ENCODE measurements at places on chromosomes 2 and 18.

- DNase-seq: no peak
Observed at GRCh38 chr2:217449444-217449843, 553.4 kb downstream of the TNS1 start.

- no peak for DNase-seq
Observed at GRCh38 chr2:193751299-193751698, 1556.6 kb upstream of the TMEFF2 start.

DNA sequence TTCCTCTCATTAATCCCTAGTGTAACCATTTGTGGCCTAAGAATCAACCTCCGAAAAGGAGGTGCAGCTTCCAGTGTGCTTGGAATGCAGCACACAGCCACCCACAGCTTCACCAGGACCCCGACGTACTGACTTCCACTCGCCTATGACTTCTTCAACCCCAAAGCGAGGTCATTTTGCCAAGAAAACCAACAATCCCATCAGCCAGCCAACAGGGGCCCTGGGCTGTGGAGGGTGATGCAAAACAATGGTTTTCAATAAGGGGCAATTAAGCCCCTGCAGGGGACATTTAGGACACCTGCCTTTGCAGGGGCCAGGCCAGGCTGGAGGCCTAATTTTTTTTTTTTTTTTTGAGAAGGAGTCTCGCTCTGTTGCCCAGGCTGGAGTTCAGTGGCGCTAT lies 158.1 kb upstream of the SKOR2 start:
- no peak for DNase-seq

DNA sequence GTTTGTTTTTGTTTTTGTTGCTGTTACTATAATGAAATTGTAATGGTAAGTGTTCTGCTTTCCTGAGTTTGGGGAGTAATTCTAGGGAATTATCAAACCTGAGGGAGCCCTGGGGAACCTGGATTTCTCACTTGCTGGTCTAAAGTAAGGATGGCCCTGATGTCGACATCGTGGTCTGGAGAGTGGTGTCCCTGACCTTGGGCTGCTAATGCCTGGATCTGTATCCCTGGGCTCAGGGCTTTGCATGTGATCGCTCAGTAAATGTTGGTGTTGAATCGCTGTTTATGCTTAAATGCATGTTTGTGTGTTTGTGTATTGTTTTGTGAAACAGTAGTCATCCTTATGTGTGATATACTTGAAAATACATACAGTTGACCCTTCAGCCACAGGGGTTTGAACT lies 6.1 kb downstream of the ACP1 start:
- DNase-seq: no peak

DNA sequence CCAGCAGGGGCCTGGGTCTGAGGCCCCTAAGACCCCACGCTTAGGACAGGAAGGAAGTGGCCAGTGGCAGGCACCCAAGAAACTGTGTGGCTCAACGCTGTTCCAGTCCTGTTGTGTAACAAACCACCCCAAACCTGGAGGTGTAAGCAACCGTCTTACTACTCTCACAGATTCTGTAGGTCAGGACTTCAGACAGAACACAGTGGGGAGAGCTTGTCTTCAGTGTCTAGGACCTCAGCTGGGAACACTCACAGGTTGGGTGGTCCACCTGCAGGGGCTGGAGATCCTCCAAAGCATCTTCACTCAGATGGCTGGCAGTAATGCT lies 123.0 kb downstream of the KLHL29 start:
- DNase-seq: no peak

- DNase-seq: no peak
Observed at GRCh38 chr2:224222974-224223373, 178.9 kb downstream of the FAM124B start.

DNA sequence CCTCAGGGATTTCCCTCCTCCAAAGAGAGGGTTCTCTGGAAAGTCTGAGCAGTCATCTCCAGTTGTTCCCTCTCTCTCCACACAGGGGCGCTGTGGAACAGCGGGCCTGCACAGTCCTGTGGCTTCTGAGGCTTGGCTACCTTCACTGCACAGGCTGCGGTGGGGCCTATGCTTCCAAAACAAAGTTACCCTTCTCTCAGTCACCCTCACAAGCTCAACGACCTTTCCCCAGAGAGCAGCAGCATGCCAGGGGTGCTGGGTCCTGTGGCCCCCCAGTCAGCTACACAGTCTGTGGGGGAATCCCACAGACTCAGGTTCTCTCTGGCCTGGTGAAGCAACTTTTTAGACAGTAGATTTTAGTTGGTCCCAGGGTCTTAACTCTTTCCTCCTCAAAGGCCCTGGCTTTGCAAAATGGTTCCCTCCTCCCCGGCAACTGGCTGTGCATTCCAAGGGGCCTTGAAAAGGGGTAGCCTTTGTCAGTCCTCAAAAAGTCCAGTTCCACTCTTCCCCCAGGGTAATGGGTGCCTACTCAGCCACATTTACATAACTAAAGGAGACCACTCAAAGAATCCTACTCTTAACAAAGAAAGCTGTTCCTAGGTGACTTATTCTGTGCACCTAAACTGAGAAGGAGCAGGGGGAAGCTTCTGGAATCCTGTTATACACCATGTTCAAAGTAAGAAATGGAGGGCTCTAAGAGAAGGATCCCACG lies 14.9 kb downstream of the B3GNT7 start:
- no peak for DNase-seq

- DNase-seq: no peak
Observed at GRCh38 chr2:140154706-140155105, 1374.5 kb upstream of the NXPH2 start.

GRCh38 chr18:11183637-11184036 lies 34.3 kb upstream of the PIEZO2 start:
- DNase-seq: no peak

GRCh38 chr2:77839102-77839501 lies 316.9 kb upstream of the LRRTM4 start:
- no peak for DNase-seq

GRCh38 chr2:237490009-237490711 lies 3.1 kb downstream of the MLPH start:
- no peak for DNase-seq

DNA sequence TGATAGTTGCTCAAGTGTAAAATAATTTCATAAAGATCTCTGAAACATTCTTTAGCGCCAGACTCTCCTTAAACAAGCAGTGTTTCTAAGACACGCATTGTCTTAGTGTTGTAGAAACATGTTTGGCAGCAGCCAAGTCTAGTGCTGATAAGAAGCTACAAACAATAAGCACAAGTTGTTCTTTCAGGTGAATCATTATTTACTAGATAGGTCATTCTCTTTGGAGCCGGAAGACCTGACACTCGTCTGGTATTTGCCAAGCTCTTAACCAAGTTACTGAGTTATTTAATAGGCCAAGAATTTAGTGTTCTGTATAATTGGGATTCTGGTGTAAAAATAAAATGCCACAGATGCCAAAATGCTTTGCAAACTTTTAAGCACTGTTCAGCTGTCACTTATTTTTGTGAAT lies 852.1 kb downstream of the CPS1 start:
- no peak for DNase-seq

GRCh38 chr18:62767836-62768557 lies 52.7 kb downstream of the PHLPP1 start:
- DNase-seq: no peak

GRCh38 chr18:23529604-23530003 lies 26.3 kb downstream of the RMC1 start:
- DNase-seq: no peak

DNA sequence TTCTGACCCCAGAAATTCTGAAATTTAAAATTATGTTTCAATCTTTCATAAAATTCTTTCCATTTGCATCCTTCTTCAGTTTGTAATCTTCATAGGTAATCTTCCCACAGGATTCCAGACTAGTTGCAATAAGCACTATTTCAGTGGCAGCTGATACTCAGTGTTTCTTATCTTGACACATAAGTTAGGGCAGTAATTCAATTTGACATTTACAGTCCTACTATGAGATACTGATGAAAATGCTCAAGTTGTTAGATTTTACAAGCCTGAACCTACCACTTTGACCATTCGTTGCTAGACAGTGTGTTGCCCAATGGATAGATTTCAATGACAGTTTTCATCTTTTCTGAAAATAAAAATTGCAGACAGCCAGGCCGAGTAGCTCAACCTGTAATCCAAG lies 10.4 kb downstream of the METTL21A start:
- no peak for DNase-seq

DNA sequence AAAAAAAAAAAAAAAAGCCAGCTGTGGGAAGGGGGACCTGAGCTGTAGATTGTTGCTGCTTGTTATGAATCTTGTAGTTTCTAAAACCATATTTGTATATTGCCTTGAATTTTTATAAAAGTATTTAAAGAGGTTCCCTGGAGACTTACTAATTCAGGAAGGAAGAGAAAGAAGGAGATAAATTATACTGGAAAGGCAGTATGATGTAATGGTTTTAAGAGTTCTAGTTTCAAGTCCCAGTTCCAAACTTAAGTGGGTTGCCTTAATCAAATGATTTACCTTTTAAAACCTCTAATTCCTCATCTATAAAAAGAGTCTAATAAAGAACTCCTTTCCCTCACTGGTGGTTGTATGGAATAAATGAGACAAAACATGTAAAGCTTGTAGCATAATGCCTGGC lies 62.2 kb downstream of the PTRHD1 start:
- DNase-seq: no peak

- DNase-seq: no peak
Observed at GRCh38 chr2:219572237-219573001, at the start of gene INHA. Gene INHA (plus strand): TSS chr2:219572310. CDS start chr2:219572375, 65 bp downstream.

DNA sequence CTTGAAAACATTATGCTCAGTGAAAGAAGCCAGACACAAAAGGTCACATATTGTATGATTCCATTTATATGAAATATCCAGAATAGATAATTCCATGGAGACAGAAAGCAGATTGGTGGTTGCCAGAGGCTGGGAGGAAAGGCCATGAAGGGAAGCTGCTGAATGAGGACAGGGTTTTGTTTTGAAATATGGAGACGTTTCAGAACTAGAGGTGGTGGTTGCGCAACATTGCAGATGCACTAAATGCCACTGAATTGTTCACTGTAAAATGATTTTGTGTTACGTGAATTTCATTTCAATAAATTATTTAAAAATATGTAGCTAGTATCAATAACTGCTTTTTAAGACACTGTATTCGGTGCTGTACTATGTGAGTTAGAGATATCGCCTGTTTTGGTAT lies 101.7 kb upstream of the ZNF236 start:
- DNase-seq: no peak

- DNase-seq: peak; percentile 52
Observed at GRCh38 chr2:181677912-181678586, 2.3 kb downstream of the NEUROD1 start.

- DNase-seq: no peak
Observed at GRCh38 chr2:167480232-167480985, 592.1 kb downstream of the XIRP2 start.
